Kidney tubule cell (primary cell): ENCODE measurements at places on chromosomes 6 and 20.

DNA sequence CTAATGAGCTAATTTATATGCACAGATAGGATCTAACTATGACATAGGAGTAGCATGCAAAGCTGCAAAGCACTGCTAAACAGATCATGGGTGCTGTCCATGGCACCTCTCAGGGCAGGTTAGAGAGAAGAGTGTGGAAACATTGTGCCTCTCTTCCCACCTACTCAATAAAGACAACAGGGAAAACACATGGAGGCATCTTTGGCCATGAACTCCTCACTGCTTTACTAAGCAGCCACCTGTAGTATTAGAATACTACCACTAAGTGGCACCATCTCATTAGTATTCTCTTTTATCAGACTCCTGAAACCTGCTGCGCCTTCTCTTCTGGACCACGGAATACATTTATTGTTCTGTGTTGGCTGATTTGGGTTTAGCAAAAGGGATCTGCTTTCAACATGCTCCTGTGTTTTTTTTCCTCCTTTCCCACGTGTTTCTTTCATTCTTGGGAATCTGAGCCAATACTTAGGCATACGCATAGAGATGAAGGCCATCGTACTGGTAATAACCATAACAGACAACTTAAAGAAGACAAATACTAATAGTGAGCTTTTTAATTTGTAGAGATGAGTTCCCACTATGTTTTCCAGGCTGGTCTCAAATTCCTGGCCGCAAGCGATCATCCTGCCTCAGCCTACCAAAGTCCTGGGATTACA is 9.4 kb upstream of the HDDC2 start:
- DNase-seq: peak; percentile 70

DNA sequence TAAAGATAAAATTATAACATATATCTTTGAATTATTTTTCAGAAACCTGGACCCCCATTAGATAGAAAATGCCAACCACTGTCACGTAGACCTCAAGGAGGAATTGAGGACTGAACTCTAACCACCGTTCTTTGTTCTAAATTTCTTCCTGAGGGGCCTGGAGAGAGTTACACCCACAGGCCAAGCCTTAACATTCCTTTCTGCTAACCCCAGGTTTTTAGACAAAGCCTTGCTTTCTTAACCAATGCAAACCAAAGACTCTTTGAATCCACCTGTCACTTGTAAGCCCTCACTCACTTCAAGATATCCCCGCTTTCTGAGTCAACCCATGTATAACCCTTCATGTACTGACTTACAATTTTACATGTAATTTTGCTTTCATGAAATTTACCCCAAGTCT is 41.0 kb downstream of the SNX14 start:
- DNase-seq: no peak

GRCh38 chr6:28001751-28002150 is 44.7 kb downstream of the OR2B6 start:
- DNase-seq: peak; percentile 81

DNA sequence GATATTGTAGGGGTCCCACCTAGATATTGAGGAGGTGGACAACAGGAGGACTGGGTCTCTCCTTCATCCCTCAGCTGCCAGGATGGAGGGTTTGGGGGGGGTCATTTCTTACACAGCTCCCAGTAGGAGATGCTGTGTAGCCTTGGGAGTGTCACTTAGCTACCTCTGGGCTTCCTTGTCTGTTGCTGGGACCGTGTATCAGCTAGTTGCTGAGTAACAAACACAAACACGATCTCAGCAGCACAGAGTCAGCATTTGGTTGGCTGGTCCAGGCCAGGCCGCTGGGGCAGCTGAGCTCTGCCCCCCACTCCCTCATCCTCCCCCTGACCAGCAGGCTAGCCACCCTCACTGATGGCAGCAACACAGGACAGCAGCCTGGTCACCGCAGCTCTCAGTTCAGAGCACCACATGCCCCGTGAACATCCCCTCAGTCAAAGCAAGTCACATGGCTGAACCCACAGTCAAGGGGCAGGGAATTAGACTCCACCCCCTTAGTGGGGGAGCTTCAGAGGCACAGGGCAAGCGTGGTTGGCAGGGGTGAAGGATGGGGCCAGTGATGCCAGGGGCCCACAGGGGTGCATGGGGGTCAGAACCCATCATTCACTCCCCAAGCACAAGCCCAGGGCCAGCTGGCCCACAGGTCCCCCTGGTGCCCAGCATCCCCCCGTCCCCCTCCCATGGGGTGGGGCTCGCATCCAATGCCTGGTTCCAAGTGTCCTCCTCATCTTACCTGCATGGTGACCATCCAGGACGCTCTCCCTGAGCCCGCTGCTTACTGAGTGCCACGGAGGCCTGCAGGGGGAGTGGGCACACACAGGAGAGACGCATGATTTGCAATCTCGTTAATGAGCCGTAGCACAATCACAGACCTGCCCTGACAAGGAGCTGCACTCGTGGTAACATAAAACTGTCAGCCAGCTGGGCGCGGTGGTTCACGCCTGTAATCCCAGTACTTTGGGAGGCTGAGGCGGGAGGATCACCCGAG is 112.4 kb downstream of the TAF4 start:
- no peak for DNase-seq

DNA sequence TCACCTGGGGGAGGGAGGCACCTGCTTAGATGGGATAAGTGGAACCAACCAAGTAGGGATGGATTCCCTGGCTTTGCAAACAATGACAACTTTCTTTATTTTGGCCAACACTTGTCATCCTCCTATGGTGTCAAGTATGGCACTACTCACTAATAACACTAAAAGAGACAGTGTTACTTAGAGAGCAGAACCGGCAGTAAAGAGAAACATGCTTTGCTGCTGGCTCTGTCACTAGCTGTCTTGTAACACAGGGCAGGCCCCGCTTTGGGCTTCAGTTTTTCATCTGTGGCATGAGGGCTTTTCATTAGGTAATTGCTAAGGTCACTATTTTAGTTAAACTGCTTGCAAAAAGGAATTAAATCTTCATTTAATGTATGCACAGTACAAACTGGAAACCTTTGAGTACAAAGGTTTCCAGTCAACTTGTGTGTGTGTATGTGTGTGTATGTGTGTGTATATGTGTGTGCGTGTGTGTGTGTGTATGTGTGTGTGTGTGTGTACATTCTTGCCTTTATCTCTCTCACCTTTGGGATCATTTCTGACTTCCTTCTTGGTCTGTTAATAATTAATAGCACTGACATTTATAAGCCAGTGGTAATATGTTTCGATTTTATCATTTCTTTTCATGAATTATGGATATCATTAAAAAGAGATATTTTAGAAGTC is 64.7 kb downstream of the BTBD3 start:
- peak; percentile 34 for DNase-seq

DNA sequence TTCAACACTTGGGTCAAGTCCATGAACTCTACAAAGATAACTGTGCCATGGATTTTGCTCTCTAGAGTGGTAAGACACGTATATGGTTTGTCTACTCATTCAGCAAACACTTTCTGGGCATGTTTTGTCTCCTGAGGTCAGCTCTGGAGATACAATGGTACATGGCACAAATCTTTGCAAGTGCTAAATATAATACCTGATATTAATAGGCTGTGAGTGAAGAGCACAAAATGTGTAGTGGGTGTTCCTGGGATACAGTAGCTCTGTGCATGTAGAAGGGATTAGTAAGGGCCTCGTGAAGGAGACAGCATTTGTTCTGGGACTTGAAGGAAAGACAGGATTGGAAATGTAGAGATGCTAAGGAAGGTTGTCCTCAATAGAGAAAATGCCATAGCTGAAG is 360.9 kb downstream of the BCKDHB start:
- DNase-seq: no peak

GRCh38 chr6:51514748-51515402 is 572.5 kb downstream of the PKHD1 start:
- DNase-seq: peak; percentile 39

DNA sequence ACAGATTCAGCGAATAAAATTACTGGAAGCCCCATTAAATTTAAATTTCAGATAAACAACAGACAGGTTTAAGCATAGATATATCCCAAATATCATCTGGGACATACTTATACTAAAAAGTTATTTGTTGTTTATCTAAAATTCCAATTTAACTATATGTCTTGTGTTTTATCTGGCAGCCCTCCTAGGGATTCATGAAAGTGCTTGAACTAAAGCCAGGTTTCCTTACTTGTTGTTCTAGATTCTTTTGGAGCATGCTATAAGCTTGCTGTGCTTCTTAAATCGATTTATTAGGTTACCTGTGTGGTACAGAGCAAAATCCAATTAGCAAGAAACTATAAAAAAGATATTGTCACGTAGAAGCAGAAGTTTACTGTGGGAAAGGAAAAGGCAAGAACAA is 202.5 kb upstream of the GMDS start:
- DNase-seq: no peak

- DNase-seq: peak; percentile 31
Measured at GRCh38 chr6:121205569-121205968, 128.7 kb downstream of the TBC1D32 start.

GRCh38 chr6:41025966-41026530 is 13.0 kb downstream of the UNC5CL start:
- no peak for DNase-seq

DNA sequence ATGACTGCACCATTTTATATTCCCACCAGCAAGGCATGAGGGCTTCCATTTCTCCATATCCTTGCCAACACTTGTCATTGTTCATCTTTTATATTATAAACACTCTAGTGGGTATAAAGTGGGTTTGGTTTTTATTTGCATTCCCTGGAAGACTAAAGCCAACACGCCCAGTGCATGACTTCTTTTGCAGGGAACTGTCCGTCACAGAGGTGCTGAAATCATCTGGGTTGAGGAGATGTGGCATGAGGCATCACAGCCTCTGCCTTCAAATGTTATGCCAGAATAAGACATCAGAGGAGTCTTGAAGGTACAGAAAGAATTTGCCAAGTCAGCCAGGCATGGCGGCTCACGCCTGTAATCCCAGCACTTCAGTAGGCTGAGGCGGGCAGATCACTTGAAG is 29.9 kb upstream of the FAM210B start:
- DNase-seq: no peak

- no peak for DNase-seq
Measured at GRCh38 chr6:77038807-77039206, 424.5 kb downstream of the HTR1B start.

DNA sequence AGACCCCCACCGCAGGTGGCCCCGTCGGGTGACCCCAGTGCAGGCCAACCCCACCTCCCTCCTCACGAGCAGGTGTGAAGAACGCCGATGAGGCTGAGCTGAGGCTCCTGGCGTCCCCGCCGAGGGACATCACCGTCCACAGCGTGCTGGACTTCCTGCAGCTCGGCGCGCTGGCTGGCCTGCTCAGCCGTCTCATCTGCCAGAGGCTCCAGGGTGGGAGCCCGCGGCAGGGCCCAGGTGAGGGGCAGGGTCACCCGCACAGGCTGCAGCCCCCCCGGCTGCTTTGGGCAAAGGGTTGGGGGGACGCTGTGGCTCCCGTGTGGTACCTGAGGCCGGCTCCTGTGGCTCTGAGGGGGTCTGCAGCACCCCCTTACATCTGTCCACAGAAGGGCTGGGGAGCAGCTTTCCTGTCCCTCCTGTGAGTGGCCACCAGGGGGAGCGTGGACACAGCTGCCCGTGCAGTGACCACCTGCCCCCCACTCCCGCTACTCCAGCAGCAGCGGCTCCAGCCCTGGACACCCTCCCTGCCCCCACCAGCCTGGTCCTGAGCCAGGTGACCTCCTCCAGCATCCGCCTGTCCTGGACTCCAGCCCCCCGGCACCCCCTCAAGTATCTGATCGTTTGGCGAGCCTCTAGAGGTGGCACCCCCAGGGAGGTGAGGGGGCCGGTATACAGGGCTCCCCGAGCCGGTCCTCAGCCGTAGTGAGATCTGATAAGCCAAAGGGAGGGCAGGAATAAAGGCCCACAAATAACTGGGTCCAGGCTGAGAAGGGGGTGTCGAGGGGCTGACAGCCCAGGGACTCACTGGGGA is 16.5 kb downstream of the COL20A1 start:
- DNase-seq: peak; percentile 32

DNA sequence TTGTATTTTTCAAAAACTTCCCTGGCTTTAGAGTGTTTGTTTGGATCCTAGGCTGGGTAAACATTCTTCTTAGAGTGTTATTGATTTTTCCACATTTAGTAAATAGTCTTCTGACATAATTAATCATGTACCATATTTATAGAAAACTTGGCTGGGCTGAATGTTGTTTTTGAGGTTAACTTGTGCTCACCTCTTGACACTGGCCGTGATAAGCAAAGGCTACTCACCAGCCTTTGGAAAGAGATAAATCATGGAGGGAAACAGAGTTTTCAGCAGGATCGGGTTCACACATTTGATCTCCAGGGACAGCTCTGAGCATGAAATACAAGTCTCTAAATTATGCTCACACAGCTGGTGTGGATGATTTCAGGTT is 6.2 kb upstream of the CD93 start:
- DNase-seq: no peak

GRCh38 chr6:101876431-101876830 is 482.9 kb downstream of the GRIK2 start:
- DNase-seq: no peak

- no peak for DNase-seq
Measured at GRCh38 chr6:88584581-88585275, 378.7 kb downstream of the RNGTT start.

DNA sequence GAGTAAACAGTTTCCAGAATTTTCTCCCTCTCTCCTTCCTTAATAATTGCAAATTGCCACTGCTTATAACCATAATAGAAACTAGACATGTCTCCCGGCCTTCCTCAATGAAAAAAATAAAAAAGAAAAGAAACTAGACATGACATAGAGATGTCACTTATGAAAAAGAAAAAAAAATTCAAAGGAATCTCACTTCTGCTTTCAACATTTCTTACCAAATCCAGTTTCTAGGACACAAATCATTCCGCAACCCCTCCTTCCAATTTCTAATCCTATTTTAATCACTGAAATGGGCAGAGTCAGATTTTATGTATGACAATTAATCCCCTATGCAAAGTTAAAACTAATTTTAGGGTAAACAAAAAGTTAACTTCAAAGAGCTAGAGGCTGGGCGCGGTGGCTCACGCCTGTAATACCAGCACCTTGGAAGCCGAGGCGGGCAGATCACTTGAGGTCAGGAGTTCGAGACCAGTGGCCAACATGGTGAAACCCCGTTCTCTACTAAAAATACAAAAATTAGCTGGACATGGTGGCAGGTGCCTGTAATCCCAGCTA is 40.1 kb upstream of the EEF1A1 start:
- no peak for DNase-seq

DNA sequence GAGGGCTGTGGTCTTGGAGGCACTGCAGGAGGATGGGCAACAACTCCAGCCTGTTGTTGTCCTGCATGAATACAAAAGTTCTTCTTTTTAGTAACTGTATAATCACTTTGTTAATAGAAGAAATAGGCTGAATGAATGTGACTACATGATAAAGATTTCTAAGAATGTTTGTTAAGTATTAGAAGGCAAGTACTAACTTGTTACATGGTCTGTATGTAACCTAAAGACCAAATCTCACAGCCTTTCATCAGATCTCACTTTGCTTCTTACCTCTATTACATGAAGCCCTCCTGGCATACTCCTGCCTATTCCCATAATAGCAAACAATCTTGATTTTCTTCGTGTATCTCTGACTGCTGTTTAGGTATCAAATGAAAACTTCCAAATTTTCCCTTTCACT is 73.4 kb downstream of the REPS1 start:
- DNase-seq: no peak

DNA sequence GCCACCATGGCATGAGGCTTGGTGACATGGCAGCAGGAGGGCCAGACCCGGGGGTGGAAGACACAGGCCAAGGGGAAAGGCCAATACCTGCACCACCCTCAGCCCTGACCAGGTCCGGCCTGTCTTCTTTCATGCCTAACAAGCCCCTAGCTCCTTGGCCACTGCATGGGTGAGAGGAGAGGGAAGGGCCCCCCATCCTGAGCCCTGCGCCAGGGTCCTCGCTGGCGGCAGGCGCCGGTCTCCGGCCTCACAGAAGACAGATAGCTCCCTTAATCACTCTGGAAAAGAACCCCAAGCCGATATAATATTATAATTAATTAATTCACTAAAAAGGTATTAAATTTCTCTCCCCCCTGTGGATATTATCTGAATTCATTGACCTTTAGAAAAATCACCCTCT is 41.4 kb downstream of the MDFI start:
- DNase-seq: no peak
